Hippocampal formation (tissue), 2 donors: ENCODE measurements at places on chromosomes 7 and 10.

- DNase-seq, result no peak
Observed at GRCh38 chr10:55630491-55631056, 730.5 kb downstream of the ZWINT start.

GRCh38 chr10:78905015-78905956, 163.5 kb upstream of the ZMIZ1 start:
- no peak for DNase-seq

- no peak for DNase-seq
Observed at GRCh38 chr10:60456053-60456452, 66.4 kb upstream of the ANK3 start.

DNA sequence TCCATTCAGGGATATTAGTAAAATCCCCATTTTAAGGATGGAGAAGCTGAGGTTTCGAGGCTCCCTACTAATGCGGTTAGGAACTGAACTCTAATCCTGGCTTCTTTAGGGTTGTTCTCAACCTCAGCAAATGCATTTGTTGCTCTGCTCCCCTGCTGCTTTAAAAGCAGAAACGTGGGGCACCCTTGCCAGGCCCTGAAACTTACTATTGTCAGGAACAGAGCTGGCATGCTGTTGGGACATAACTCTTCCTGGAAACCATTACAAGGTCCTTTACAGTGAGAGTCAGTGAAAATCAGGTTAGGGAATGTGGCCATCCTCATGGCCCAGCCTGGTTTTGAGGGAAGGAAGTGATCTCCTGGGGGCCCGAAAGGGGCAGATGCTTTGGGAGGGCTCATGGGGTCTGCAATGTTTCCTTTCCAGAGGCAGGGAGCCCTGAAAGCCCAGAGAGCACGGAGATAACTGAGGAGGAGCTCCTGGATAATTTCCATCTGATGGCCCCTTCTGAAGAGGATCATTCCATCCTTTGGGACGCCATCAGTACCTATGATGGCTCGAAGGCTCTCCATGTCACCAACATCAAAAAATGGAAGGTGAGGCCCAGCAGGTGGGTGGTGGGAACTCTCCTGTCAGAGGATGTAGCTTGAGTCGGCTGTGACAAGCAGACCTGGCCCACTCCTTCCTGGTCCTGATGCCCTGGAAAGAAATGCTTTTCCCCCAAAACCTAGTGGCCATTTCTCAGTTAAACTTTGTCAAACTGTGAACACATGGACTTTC, 2.0 kb downstream of the IGFBP1 start:
- no peak for DNase-seq

- DNase-seq, result peak; percentile 38
Observed at GRCh38 chr10:112189465-112189864, 5.9 kb upstream of the GPAM start.

DNA sequence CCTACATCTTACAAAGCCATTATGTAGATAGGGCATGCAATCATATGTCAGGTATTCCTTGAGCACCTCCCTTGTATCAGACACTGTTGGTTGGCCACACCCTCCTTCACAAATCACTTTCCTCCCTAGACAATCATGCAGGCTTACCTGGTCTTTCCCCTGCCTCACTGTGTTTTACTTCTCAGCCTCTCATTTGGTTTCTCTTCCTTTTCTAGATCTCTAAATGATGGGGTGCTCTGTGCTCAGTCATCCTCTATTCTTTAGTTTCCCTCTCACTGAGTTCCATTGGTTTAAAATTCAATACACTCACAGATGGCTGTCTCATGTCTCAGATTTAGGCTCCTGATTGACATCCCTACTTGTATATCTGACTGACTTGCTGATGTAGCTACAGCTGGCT, 31.4 kb downstream of the ANK3 start:
- no peak for DNase-seq

DNA sequence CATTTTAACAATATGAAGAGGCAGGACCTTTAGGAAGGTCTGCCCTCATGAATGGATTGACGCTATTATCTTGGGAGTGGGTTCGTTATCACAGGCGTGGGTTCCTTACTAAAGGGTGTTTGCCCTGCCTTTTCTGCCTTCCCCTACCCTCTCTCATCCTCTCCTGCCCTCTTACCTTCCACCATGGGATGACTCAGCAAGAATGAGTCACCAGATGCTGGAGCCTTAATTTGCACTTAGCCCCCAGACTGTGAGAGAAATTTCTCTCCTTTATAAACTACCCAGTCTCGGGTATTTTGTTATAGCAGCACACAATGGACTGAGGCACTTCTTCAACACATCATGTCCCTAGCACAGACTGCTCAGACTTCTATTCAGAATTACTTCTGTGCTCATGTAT, 31.4 kb upstream of the ZNF32 start:
- no peak for DNase-seq

GRCh38 chr7:98970016-98970615, 91.8 kb downstream of the TRRAP start:
- DNase-seq, result no peak

GRCh38 chr10:69449841-69450240, 1.4 kb upstream of the TSPAN15 start:
- peak; percentile 61 for DNase-seq
